ENCODE measurements at places on chromosomes 1 and 21.

- peak; percentile 36 for DNase-seq
These were observed 1.4 kb downstream of the PFKFB2 start for GRCh38 chr1:207054491-207054890.

DNA sequence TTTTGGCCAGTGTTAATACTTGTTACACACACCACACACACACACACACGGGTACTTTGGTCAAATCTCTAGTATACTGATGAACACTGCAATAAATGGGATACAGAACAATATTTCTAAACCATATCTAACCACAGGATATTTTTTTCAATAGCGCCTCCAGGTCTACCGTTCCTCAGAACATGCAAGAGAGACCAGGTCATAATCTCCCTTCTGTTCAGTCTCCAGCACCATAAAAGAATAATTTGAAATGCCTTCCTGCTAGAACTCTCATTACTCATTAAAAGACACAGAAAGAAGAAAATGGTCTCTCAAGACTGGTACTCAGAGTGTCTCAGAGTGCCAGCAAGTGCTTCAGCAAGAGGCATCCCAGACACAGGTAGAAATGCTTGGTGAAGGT is 11.5 kb upstream of the SLC44A3 start:
- no peak for DNase-seq

GRCh38 chr1:93613898-93614297 is 67.7 kb downstream of the BCAR3 start:
- DNase-seq = no peak

GRCh38 chr1:202825748-202826147 is 15.0 kb downstream of the PCAT6 start:
- DNase-seq = no peak

DNA sequence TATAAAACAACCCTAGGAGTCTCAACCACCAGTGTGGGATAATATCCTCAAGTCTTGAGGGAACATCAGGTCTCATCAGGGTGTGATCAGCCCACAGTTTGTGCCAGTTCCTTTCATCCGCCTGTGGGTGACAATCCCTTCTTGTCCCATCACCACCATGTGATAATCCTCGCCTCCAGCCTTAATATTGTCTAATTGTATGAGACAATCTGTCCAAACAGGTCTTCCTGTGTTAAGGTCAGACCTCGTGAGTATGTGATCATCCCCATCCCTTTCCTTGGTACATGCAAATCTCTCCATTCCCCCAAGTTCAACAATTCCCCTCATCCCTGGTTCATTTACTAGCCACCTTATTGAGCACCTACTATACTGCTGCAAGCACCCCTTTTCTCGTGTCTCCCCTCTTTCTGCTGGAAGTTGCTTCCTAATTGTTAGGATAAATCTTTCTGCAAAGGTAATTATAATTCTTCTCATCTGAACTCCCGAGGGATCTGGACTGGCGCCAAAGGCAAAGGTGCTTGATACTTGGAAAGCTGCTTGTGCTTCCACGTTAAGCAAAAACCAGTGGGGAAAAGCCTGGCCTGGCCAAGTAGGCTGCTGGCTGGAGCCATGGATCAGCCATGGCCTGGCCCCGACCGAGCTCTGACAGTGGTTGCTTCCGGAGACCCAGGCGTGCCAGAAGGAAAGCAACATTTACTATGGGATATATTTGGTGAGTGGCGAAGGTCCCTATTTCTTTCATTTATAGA is 92.5 kb downstream of the RNF220 start:
- no peak for DNase-seq

DNA sequence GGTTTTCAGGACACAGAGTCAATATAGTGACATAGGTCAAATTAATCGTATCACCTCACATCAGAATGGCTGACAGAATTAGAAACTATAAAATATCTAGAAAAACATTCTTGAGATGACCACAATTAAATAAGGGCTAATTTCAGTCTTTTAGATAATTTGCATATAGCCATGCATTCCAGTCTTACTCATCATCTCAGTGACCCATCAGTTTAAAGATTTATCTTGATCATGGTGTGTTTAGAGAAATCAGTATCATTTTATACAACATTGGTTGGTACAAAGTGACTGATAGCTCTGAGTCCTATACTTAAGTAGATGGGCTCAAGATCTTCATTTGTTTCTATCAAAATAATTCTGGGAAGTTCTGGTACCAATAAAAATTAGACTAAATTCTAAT is 262.3 kb upstream of the SNX7 start:
- DNase-seq = no peak

- no peak for DNase-seq
These were observed 141.3 kb downstream of the TNR start for GRCh38 chr1:175602026-175602585.

- DNase-seq = no peak
These were observed 20.4 kb downstream of the KCNH1 start for GRCh38 chr1:211113566-211113965.

- DNase-seq = no peak
These were observed 20.6 kb downstream of the PGBD2 start for GRCh38 chr1:248926401-248927182.

DNA sequence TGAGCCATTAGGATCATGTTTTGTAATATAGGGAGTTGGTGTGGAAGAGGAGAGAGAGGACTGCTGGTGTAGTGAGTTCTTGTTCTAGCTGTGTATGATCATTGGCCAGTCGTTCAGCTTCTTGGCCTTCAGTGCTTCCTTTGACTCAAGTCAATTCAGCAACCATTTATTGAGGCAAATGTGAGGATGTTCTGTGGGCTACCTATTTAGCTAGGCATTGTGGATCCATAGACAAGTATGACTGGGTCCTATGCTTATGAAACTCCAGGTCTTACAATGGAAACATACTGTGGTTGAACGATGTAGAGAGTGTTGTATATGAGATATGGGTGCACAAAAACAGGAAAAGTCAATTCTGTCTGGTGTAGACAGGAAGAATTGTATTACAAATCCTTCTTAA is 41.7 kb downstream of the NFIA start:
- no peak for DNase-seq

- no peak for DNase-seq
These were observed 31.4 kb upstream of the PCBP3 start for GRCh38 chr21:45611939-45612664.

GRCh38 chr1:16019644-16020277 is 1.9 kb upstream of the HSPB7 start:
- no peak for DNase-seq

DNA sequence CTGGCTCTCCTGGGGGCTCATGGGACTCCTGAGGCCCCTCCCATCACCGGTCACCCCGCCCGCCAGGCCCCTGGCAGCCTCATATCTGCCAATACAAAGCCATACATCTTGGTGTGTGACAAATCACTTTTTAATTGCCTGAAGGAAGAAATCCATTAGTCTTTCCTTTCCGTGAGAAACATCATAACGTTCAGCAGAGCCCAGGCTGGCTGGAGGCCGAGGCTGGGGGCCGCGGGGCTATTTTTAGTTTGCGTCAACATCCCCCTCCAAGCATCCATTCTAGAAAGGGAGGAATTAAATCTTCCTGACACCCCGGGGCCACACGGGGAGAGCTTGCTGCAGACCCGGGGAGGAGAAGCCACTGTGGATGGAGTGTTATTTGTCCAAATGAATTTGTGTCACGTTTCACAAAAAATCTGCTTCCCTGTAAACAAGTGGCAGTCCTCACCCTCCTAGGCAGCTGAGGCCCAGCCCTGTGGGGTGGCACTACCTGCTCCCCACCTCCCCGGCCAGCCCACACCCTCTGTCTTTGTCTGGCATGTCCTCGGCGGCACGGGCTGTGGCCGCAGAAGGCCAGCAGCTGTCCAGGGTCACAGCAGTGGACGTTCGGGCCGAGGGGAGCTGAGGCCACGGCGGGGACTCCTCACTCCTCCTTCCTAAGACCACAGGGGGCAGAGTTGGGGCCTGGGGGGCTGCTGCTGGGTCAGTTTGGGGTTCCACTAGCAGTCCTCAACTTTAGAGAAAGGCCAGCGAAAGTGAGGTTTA is 236.9 kb upstream of the VAMP3 start:
- no peak for DNase-seq

DNA sequence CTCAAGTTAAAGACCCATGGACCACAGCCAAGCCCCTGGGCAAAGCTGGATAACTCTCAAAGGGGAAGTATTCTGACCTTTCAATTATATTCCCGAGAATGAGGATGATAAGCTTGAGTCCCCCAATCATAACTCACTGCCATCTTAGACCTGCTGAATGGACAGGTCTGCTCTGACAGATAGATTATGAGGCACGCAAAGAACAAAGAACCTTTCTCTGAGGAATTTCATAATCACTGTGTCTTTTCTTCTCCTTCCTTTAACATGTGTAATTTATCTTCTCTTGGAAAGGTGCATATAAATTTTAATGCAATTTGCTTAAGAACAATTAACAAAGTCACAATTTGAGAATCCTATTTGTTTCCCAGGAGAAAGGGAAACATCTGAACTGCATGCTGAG is 22.0 kb downstream of the PIGM start:
- DNase-seq = no peak

GRCh38 chr1:16173447-16174260 is 17.8 kb upstream of the EPHA2 start:
- DNase-seq = no peak

DNA sequence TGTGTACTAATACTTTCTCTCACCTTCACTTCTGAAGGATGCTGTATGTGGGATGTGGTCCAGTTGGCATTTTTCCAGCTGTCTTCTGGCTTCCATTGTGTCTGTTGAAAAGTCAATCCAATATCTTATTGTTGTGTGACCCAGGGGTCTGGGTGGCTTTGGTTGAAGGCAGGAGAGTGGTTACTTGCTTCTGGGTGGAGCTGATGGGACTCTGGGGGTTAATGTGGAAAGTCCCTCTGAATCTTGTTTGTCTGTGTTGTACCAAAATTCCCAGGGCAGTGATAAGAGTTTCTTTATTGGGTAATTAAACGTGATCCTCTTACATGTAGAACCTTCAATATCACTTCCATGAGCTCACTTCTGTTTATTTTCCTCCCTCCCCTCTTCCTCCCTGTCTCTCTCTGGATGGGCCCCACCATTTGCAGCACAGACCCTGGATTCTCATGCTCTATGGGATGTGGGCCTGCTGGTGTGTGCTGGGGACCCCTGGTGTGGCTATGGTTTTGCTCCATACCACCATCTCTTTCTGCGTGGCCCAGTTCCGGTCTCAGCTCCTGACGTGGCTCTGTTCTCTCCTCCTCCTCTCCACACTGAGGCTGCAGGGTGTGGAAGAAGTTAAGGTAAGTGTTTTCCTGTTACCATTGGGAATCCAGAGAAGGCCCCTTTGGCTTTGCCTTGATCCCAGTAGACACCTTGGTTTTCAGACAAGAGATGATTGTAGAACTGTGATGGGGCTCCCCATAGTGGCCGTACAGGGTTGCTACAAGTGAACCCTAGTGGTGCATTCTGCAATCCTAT is 71.5 kb downstream of the HHAT start:
- peak; percentile 73 for DNase-seq

DNA sequence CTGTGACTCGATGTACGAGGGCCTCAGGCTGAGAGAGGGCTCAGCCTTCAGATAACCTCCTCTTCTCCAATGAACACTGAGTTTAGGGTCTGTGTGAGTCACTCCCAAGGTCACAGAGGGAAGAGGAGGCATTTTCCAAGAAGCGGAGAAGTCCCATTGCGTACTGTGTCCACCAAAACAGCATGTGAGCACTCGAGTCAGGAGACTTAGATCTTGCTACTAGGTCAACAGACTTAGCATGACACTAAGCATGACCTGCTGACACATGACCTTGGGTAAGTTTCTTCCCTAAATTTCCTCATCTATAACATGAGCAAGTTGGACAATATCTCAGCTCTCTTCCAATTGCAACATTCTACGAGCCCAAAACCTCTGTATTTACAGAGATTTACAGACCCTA is 68.0 kb downstream of the PLPP3 start:
- no peak for DNase-seq

GRCh38 chr1:100404821-100405220 is 52.5 kb downstream of the CDC14A start:
- no peak for DNase-seq
